ENCODE measurements at places on chromosomes 3 and 15. TPM values are rescaled to one million over a fixed set of nuclear protein-coding genes. Genes with fewer than 3 reads are reported as not detected.

TMC3 gene
- total RNA-seq, result not detected

ATP13A3 gene
- 61.9 TPM for total RNA-seq

ARID3B gene
- total RNA-seq, result 28.1 TPM

ZNF717 gene
- total RNA-seq, result 6.3 TPM

PATL2 gene
- 8.0 TPM for total RNA-seq

FOXL2NB gene
- total RNA-seq, result not detected

UPK1B gene
- not detected for total RNA-seq

RNF7 gene
- 41.3 TPM for total RNA-seq

MYZAP gene
- 15.4 TPM for total RNA-seq

GPR171 gene
- 9.7 TPM for total RNA-seq

NLGN1 gene
- 0.18 TPM for total RNA-seq

CDAN1 gene
- total RNA-seq, result 16.5 TPM

TIGIT gene
- total RNA-seq, result 2.5 TPM

CCR4 gene
- not detected for total RNA-seq

DNA sequence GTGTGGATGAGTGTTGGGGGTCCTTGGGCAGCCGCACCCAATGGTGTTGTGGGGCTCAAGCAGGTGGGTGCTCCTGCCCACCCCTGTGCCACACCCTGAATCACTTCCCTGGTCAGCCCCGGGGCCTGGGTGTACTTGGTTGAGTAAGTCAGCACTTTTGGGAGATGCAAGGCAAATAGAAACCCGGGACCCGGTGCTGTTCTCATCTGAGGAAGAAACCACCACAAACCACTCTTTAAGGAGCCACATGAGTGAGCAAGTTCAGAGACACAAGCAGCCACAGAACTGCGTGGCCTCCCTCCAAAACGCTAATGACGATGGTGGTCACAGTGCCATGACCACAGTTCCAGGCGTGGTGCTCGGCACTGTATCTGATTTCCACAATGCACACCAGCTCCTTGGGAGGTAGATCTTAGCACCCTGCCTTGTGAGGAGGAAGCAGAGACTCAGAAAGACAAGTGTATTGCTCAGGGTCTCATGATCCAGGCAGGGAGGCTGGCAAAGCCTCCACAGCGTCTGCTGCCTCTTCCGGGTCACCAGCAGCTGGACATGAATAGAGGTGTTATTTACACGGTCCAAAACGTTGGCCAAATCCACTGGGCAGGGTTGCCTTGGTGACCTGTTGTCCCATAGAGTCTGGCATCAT is 118.2 kb upstream of the ALDH1A3 start:
- H3K36me3 ChIP-seq, result no peaks in the 10 kb centered on the region
- H3K4me3 ChIP-seq, result no peak overlapping the region
- H3K4me1 ChIP-seq, result no peaks in the 10 kb centered on the region
- H3K27me3 ChIP-seq, result no peaks in the 10 kb centered on the region
- H3K27ac ChIP-seq, result no peak overlapping the region

GRCh38 chr3:194688946-194689345 is 3.3 kb downstream of the FAM43A start:
- H3K27ac ChIP-seq, result no peak overlapping the region
- H3K36me3 ChIP-seq, result no peaks in the 10 kb centered on the region

- no peaks in the 10 kb centered on the region for H3K36me3 ChIP-seq
- peaks cover 11% of the 10 kb centered on the region for H3K4me1 ChIP-seq
- DNase-seq, result no peak
- H3K27me3 ChIP-seq, result no peaks in the 10 kb centered on the region
Measured at GRCh38 chr3:46100812-46101211, 73.5 kb upstream of the XCR1 start.

GRCh38 chr3:49844464-49845183 is 11.7 kb downstream of the TRAIP start:
- H3K4me3 ChIP-seq, result no peak overlapping the region
- no peak overlapping the region for H3K27ac ChIP-seq
- no peaks in the 10 kb centered on the region for H3K4me1 ChIP-seq
- H3K27me3 ChIP-seq, result no peaks in the 10 kb centered on the region
- DNase-seq, result no peak
- H3K36me3 ChIP-seq, result no peaks in the 10 kb centered on the region

GRCh38 chr3:181279239-181279565 is 289.7 kb upstream of the DNAJC19 start:
- no peak for DNase-seq
- H3K27me3 ChIP-seq, result no peaks in the 10 kb centered on the region

DNA sequence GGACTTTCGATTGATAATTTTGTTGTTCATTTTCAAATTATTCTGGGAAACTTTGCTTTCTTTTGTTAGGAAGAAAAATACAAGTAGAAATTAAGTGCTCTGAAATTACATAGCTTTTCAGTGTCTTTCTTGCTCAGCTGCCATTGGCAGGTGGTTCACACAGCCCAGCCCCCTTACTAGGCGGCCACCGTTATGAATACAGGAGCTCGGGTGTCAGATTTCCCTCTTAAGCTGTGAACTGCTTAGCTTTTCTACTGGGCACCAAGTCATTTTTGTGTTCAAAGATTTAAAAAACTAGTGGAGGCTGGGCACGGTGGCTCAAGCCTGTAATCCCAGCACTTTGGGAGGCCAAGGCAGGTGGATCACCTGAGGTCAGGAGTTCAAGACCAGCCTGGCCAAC is 55.2 kb downstream of the HMG20A start:
- DNase-seq, result no peak
- H3K27ac ChIP-seq, result no peak overlapping the region
- H3K4me1 ChIP-seq, result no peaks in the 10 kb centered on the region

DNA sequence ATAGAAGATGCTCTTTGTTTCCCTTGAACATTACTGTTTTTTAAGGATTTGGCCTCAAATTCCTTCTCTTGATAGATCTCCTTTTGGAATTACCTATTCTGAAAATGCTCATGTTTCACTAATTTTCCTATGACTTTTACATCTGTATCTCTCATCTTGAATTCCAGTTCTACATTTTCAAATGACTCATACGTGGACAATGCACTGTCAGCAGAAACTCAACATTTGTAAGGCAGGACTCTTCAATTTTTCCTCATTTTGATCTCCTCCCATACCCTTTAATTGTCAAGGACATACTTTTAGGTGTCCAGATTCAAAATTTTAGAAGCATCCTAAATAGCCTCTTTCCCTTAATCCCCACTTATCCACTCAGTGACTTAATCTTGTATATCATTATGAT is 341.0 kb upstream of the RASGRP1 start:
- no peak overlapping the region for H3K27ac ChIP-seq
- no peak overlapping the region for H3K4me3 ChIP-seq
- DNase-seq, result no peak
- H3K36me3 ChIP-seq, result no peaks in the 10 kb centered on the region
- no peaks in the 10 kb centered on the region for H3K27me3 ChIP-seq
- H3K4me1 ChIP-seq, result no peaks in the 10 kb centered on the region

- H3K4me1 ChIP-seq, result peaks cover 4% of the 10 kb centered on the region
- DNase-seq, result peak; percentile 29
- H3K27ac ChIP-seq, result no peak overlapping the region
- H3K4me3 ChIP-seq, result no peak overlapping the region
- no peaks in the 10 kb centered on the region for H3K27me3 ChIP-seq
- H3K36me3 ChIP-seq, result peaks cover 5% of the 10 kb centered on the region
Measured at GRCh38 chr3:16494814-16495431, 18.6 kb downstream of the RFTN1 start.

GRCh38 chr3:10268116-10268515 is 19.9 kb downstream of the TATDN2 start:
- no peak for DNase-seq
- no peaks in the 10 kb centered on the region for H3K36me3 ChIP-seq
- no peak overlapping the region for H3K27ac ChIP-seq
- H3K27me3 ChIP-seq, result no peaks in the 10 kb centered on the region

- peak overlapping the region; percentile 83 for H3K27ac ChIP-seq
- H3K4me3 ChIP-seq, result peak overlapping the region; percentile 33
- DNase-seq, result peak; percentile 95
- H3K27me3 ChIP-seq, result no peaks in the 10 kb centered on the region
- no peaks in the 10 kb centered on the region for H3K36me3 ChIP-seq
Measured at GRCh38 chr15:92820236-92821021, 79.7 kb upstream of the CHD2 start.

- no peaks in the 10 kb centered on the region for H3K27me3 ChIP-seq
- peaks cover 3% of the 10 kb centered on the region for H3K4me1 ChIP-seq
- peak overlapping the region; percentile 92 for H3K27ac ChIP-seq
- H3K4me3 ChIP-seq, result peak overlapping the region; percentile 64
Measured at GRCh38 chr3:50297896-50298725, 1.1 kb downstream of the HYAL3 start.

GRCh38 chr15:38945551-38946298 is 381.1 kb upstream of the RASGRP1 start:
- no peak for DNase-seq
- no peaks in the 10 kb centered on the region for H3K4me1 ChIP-seq
- H3K27ac ChIP-seq, result no peak overlapping the region
- H3K36me3 ChIP-seq, result no peaks in the 10 kb centered on the region
- H3K4me3 ChIP-seq, result no peak overlapping the region

DNA sequence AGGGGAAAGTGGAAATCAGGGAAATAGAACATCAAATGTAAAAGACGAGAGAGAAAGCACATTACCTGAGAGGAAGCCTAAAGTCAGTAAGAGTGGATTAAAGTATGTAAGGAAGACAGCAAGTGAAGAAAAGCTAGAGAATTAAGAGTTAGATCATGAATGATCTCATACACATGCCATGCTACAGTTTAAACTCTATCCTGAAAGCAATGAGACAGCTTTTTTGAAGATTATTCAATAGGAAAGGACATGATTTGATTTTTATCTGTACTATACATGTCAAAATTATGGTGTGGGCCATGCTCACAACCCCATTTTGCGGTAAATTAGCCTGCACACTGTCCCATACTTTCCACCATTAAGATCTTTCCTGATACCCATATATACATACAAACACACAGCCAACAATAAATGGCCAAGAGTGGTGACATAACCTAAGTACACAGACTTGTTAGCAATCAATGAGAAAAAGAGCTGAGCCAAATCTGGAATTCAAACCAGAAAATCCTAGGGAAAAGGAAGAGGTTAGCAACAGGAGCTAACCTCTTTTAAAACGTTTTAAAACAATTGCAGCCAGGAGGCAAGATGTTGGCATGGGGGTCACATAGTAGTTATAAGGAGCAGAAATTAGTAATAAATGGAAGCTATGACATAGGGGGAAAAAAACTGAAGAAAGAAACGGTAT is 4.5 kb downstream of the MYO9A start:
- H3K27ac ChIP-seq, result no peak overlapping the region
- H3K4me3 ChIP-seq, result no peak overlapping the region
- no peak for DNase-seq
- H3K36me3 ChIP-seq, result no peaks in the 10 kb centered on the region

DNA sequence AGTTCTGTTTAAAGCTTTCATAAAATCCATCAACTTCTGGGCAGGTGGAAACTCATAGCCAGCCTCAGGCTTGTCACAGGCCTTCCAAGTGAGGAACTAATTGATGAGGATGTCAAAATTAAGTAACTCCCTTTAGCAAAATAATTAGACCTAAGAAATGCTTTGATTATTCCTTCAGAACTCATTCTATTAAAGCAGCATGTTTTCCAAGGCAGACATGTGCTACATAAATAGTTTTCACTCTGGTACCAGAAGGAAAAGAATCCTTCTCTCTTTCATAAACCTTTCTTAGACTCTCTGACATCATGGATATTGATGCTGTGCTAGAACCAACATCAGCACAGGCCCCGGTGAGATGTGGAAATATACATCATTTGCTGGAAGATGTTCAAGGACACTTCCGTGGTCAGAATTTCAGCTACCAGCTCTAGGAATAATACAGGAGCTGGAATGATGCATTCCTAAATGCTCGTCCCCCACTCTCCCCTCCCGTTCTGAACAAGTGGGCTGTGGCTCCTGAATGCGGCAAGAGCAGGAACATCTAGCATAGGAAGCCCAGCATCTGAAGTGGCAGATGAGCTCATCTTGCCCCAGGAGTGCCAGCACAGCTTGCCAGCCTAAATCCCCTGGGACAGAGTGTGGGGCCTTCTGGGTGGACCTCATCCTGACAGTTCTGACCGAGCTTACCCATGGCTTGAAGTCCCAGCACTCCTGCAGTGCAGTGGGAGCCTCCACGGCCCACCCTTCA is 82.4 kb downstream of the WWTR1 start:
- peak overlapping the region; percentile 26 for H3K27ac ChIP-seq
- no peak overlapping the region for H3K4me3 ChIP-seq
- H3K4me1 ChIP-seq, result peaks cover 18% of the 10 kb centered on the region
- DNase-seq, result no peak

GRCh38 chr3:184381261-184382224 is 1.7 kb downstream of the CHRD start:
- no peak for DNase-seq
- peak overlapping the region; percentile 55 for H3K4me3 ChIP-seq
- H3K36me3 ChIP-seq, result no peaks in the 10 kb centered on the region

- DNase-seq, result no peak
- no peaks in the 10 kb centered on the region for H3K27me3 ChIP-seq
- H3K36me3 ChIP-seq, result no peaks in the 10 kb centered on the region
- H3K4me3 ChIP-seq, result no peak overlapping the region
- H3K4me1 ChIP-seq, result no peaks in the 10 kb centered on the region
Measured at GRCh38 chr3:79415356-79415755, 352.4 kb downstream of the ROBO1 start.

- H3K27ac ChIP-seq, result no peak overlapping the region
- H3K27me3 ChIP-seq, result no peaks in the 10 kb centered on the region
- no peaks in the 10 kb centered on the region for H3K4me1 ChIP-seq
- H3K36me3 ChIP-seq, result no peaks in the 10 kb centered on the region
- H3K4me3 ChIP-seq, result no peak overlapping the region
Measured at GRCh38 chr3:188906236-188906635, 265.5 kb upstream of the TPRG1 start.

GRCh38 chr3:15858547-15859506 is 61.0 kb upstream of the ANKRD28 start:
- no peaks in the 10 kb centered on the region for H3K4me1 ChIP-seq
- DNase-seq, result peak; percentile 78
- no peaks in the 10 kb centered on the region for H3K27me3 ChIP-seq

- H3K4me3 ChIP-seq, result no peak overlapping the region
- no peak overlapping the region for H3K27ac ChIP-seq
- H3K36me3 ChIP-seq, result no peaks in the 10 kb centered on the region
- DNase-seq, result no peak
- H3K4me1 ChIP-seq, result no peaks in the 10 kb centered on the region
- no peaks in the 10 kb centered on the region for H3K27me3 ChIP-seq
Measured at GRCh38 chr3:115576325-115576875, 46.9 kb upstream of the GAP43 start.

GRCh38 chr3:190005343-190006113 is 115.2 kb downstream of the P3H2 start:
- DNase-seq, result no peak
- no peaks in the 10 kb centered on the region for H3K36me3 ChIP-seq
- H3K4me1 ChIP-seq, result no peaks in the 10 kb centered on the region
- no peaks in the 10 kb centered on the region for H3K27me3 ChIP-seq
- no peak overlapping the region for H3K27ac ChIP-seq

- no peaks in the 10 kb centered on the region for H3K36me3 ChIP-seq
- H3K27ac ChIP-seq, result no peak overlapping the region
- no peaks in the 10 kb centered on the region for H3K4me1 ChIP-seq
Measured at GRCh38 chr15:23438816-23439466, 8.1 kb downstream of the GOLGA6L2 start.
